A172 (cell line): ENCODE measurements at places on chromosomes 3 and 15. TPM values are rescaled to one million over a fixed set of nuclear protein-coding genes. Genes with fewer than 3 reads are reported as not detected.

Gene HTR3E
- not detected in 2 replicates for total RNA-seq

Gene PLA2G4E
- total RNA-seq, result not detected in 2 replicates

Gene TM6SF1
- 0.14 TPM in 1 of 2 replicates, not detected in the other for total RNA-seq

Gene B4GALT4
- 25.8 and 27.0 TPM in 2 replicates for total RNA-seq

Gene DPPA4
- total RNA-seq, result not detected in 2 replicates

Gene ANKUB1
- not detected in 2 replicates for total RNA-seq

Gene ANKRD34C
- not detected in 2 replicates for total RNA-seq

Gene CPNE9
- not detected in 2 replicates for total RNA-seq

Gene GABRG3
- total RNA-seq, result not detected in 2 replicates

Gene TRPM1
- 0.05 TPM in 1 of 2 replicates, not detected in the other for total RNA-seq

Gene BUB1B
- 73.0 and 82.1 TPM in 2 replicates for total RNA-seq

Gene DNAJA4
- total RNA-seq, result not detected in 2 replicates

Gene EXD1
- not detected in 2 replicates for total RNA-seq

Gene WDR49
- total RNA-seq, result 0.07 and 0.17 TPM in 2 replicates

Gene ATRIP
- total RNA-seq, result 8.1 and 14.6 TPM in 2 replicates

Gene SCAANT1
- not detected in 2 replicates for total RNA-seq

Gene CLDN18
- total RNA-seq, result 0.07 and 0.26 TPM in 2 replicates

Gene IQSEC1
- 22.5 and 25.8 TPM in 2 replicates for total RNA-seq

Gene CHRNA7
- 0.10 and 0.19 TPM in 2 replicates for total RNA-seq

Gene ABHD6
- 8.4 and 8.9 TPM in 2 replicates for total RNA-seq

Gene LIPC
- 0.55 TPM in 1 of 2 replicates, not detected in the other for total RNA-seq

Gene CRTAP
- 416 and 442 TPM in 2 replicates for total RNA-seq

Gene WNT7A
- total RNA-seq, result not detected in 2 replicates

Gene KY
- total RNA-seq, result not detected in 2 replicates

Gene C3orf20
- total RNA-seq, result not detected in 2 replicates

Gene SMCO1
- total RNA-seq, result not detected in 2 replicates

Gene CADM2
- not detected in 2 replicates for total RNA-seq

Gene ZCWPW2
- total RNA-seq, result not detected in 2 replicates

Gene GUCA1C
- total RNA-seq, result not detected in 2 replicates

Gene HTR3C
- not detected in 2 replicates for total RNA-seq

Gene NMNAT3
- not detected in 2 replicates for total RNA-seq

Gene ANKRD63
- total RNA-seq, result not detected in 2 replicates

Gene GPR62
- not detected in 2 replicates for total RNA-seq

Gene CCK
- total RNA-seq, result not detected in 2 replicates

Gene RPS17
- total RNA-seq, result 2,056 and 2,688 TPM in 2 replicates

Gene ETFA
- 163 and 223 TPM in 2 replicates for total RNA-seq

Gene GDPGP1
- 4.8 and 5.7 TPM in 2 replicates for total RNA-seq

Gene DHX30
- 93.2 and 111 TPM in 2 replicates for total RNA-seq

Gene LYZL4
- total RNA-seq, result not detected in 2 replicates

Gene MYRIP
- not detected in 2 replicates for total RNA-seq

Gene ZMYND10
- total RNA-seq, result 0.09 and 0.62 TPM in 2 replicates

Gene MEX3B
- total RNA-seq, result 4.0 and 4.7 TPM in 2 replicates

Gene ISG20
- total RNA-seq, result 3.8 and 7.7 TPM in 2 replicates

Gene RBPMS2
- 0.50 and 0.53 TPM in 2 replicates for total RNA-seq

Gene CSPG5
- 0.71 and 2.8 TPM in 2 replicates for total RNA-seq

Gene RAD18
- 78.9 and 112 TPM in 2 replicates for total RNA-seq

Gene RASGRF1
- total RNA-seq, result 1.2 and 2.1 TPM in 2 replicates

Gene ARGFX
- total RNA-seq, result not detected in 2 replicates

Gene DCBLD2
- total RNA-seq, result 808 and 1,036 TPM in 2 replicates

Gene FILIP1L
- total RNA-seq, result 29.0 and 48.1 TPM in 2 replicates

Gene TNIK
- total RNA-seq, result 6.0 and 17.8 TPM in 2 replicates

Gene SLC9A9
- 1.1 and 1.8 TPM in 2 replicates for total RNA-seq
